Stimulated activated CD4-positive, alpha-beta T cell treated with anti-CD3 and anti-CD28 coated beads, TNF-alpha, amount 100 ng/mL, for 48 hours (primary cell): ENCODE measurements at places on chromosomes 6 and 20.

DNA sequence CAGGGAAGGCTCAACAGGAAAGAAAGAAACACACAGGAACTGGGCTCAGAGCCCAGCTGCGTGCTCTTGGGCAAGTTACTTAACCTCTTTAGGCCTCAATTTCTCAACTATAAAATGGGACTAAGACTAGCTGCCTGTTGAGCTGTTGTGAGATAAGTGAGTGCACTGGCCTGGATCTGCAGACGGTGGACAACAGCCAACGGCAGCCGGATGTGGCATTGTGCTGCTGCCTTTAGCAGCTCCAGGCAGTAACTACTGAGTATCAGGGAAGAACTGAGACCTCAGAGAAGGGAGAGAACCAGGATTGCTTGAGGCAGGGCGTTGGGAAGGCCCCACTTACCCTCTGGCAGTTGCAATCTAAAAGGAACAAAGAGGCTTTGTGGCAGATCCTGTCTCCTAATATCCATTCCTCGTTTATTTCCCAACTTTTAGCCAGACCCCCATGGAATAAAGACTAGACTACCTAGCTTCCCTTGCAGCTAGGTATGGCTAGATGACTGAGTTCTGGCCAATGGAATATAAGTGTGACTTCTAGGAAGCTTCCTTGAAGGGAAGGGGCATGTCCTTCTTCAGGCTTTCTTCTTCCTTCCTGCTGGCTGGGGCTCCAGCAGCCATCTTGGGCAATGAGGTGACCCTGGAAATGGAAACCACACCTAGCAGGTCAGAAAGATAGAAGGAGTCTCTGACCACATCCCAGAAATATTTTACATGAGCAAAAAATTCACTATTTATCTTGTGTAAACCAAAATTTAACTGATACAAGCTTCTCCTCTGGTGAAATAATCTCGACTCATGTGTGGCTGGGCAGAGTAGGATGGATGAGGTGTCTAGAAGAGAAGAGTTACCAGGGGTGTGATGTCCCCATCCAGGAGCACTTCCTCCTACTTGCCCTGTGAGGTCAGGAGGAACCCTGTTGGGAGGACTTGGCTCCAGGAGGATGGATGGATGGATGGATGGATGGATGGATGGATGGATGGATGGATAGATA, 67.6 kb downstream of the MRPL14 start:
- DNase-seq, result no peak

DNA sequence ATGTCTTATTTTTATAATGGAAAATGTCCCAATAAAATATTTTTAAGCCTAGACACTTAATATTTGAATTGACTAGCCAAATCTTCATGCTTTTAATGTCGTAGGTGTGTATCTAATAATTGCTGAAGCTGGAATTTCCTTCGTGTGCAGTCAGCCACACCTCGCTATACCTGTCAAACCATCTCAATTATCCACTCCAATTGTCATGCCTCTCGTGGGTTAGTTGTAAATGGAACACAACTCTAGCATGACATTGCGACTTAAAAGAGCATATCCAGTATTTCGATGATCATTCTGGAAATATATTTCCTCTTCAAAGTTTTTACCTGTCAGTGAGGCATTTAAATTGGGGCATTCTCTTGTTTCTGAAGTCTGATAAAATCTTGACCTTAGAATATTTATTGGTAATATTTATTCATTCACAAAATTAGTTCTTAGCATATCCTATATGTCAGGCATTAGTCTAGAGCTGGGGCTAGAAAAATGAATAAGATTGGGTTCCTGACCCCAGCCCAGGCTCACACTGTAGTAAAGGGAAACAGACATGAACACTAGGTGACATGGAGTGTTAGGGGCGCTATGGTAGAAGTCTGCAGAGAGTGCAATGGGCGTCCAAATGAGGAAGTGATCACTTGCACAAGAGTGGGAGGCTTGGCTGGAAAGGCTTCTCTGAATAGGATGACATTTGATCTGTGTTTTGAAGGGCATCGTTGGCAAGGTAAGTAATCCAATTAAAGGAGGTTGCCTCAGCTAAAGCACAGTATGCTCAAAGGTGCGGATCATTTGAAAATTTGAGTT, 11.0 kb upstream of the CFAP206 start:
- DNase-seq, result no peak

- no peak for DNase-seq
Observed at GRCh38 chr6:160102399-160102798, 19.2 kb upstream of the SLC22A1 start.

DNA sequence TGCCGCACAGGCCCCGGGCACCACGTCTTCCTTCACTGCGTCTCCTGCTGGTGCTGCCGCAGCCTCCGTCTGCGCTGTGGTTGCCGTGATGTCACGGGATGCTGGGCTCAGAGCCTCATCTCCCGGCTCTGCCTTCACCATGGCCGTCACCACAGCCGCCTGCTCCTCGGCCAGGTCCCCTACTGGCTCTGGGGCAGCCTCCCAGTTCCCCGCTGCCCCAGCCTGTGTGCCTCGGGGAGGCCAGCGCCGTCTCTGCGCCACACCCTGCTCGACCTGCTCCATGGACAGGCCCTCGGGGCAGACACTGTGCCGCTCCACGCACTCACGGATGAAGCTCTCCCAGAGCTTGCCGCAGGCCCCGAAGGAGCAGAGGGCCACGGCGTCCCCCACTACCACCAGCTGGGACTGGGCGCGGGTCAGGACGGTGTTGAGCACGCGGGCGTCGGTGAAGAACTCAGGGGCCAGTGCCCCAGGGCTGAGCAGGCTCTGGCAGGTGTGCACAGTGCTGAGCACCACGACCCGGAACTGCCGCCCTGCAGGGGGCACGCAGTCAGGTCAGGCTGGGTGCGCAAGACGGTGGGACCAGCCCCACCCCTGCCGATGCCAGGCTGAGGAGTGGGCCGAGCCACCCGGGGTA, 8.2 kb downstream of the HELZ2 start:
- DNase-seq, result no peak

DNA sequence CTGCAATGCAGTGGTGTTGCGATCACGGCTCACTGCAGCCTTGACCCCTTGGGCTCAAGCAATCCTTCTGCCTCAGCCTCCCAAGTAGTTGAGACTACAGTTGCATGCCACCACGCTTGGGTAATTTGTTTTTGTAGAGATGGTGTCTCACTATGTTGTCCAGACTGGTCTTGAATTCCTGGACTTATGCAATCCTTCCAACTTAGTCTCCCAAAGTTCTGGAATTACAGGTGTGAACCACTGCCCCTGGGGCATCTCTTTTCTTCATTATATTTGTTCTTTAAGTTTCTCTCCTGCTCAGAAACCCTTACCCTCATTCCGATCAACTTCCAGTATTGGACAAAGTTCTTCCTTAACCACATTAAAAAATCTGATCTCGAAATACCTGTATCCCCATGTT, 44.7 kb upstream of the DEK start:
- DNase-seq, result no peak

GRCh38 chr6:158758451-158758860, 60.7 kb downstream of the EZR start:
- no peak for DNase-seq

- DNase-seq, result no peak
Observed at GRCh38 chr6:136582711-136583471, 32.7 kb upstream of the MAP7 start.

DNA sequence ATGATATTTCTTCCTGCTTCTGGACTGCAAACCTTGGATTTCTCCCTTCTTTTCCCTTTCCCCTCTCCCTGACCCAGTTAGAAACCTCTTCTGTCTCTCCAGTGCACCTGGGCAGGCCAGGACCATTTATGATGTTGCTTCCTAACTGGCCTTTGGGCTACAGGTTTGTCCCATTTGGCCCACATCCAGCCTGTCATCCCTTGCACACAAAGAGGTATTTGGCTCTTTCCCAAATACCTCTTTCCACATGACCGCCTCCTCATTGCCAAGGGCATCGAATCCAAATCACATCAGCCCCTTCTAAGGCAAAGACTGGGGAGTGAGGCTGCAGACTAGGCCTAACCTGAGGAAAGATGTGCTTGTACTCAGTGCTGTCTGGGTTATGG, 13.6 kb downstream of the FGD2 start:
- DNase-seq, result no peak

- no peak for DNase-seq
Observed at GRCh38 chr6:33140556-33140955, 51.7 kb downstream of the COL11A2 start.

- DNase-seq, result no peak
Observed at GRCh38 chr6:147268254-147268653, 64.0 kb downstream of the STXBP5 start.

GRCh38 chr6:89542081-89542857, 96.3 kb downstream of the LYRM2 start:
- no peak for DNase-seq

DNA sequence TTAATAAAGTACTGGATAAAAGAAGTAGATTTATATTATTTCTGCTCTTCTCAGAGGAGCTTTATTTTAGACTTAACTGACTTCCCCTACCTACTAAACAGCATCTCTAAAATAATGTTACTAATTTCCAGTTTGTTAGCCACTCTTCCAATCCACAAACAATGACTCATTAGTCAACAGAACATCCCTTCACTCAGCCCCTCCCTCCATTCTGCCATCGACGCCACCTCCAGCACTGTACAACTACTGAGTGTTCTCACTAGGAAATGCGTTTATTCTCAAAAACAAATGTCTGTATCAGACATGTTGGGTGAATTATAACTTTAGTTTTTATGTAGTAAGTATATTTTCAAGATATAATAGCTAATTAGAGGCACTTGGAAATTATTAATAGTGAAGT, 427.0 kb downstream of the EYS start:
- DNase-seq, result no peak

GRCh38 chr6:26205161-26205624, 118.0 kb downstream of the HFE start:
- DNase-seq, result peak; percentile 64

DNA sequence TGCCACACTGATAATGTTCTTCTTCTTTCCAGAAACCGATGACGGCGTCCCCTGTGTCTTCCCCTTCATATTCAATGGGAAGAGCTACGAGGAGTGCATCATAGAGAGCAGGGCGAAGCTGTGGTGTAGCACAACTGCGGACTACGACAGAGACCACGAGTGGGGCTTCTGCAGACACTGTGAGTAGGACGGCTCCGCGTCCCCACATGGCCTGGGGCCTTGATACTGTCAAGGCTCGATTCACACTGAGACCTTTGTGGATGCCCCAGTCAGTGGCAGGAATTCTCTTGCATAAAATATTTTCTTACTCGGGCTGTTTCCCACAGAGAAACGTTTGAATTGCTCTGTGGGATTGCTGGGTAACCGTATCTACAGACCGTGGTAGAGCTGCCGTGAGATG, 41.5 kb upstream of the SLC22A1 start:
- DNase-seq, result no peak

- no peak for DNase-seq
Observed at GRCh38 chr6:146781836-146782235, 183.1 kb downstream of the ADGB start.

DNA sequence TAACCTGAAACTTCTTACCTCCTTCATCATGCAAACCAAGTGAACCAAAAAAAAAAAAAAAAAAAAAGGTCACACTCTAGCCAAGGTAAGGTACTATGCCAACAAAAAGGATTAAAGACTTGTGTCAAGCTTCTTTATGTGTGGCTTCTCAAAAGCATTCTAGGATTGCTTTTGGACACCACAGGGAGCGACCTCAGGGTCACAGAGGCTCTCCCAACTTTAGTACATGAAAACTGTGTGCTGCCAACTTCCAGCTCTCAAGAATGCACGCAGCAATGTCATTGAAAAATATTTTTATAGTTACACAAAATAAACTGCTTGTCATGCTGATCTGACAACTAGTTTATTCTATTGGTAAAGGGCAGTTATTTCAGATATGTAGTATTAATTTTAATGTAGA, 243.8 kb downstream of the PLCB1 start:
- DNase-seq, result no peak

DNA sequence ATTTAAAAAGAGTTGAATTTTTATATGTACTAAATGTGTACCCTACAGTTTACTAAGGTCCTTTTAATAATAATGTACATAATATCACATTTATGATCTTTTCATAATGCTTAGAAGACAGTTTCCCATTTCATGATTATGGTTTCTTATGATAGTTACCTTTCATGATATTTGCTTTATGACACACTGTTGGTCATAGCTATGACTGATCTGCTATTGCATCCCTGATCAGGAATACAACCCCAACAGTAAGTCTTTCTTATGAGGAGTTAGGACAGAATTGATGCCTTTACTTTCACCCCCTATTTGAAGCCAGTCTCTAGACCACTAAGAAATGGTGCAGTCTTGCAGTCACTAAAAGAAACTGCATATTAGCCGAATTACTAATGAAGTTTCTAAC, 31.0 kb downstream of the LCA5 start:
- no peak for DNase-seq

- no peak for DNase-seq
Observed at GRCh38 chr20:40785346-40785745, 96.3 kb upstream of the MAFB start.

DNA sequence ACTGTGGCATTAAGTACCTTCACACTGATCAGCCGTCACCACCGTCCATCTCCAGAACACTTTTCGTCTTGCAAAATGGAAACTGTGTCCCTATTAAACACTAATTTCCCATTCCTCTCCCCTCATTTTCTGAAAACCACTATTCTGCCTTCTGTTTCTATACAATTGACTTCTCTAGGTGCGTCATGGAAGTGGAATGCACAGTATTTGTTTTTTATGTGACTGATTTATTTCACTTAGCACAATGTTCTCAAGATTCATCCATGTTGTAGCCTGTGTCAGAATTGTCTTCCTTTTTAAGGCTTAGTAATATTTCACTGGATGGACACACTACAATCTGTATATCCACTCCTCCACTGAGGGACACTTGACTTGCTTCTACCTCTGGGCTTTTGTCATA, 53.8 kb upstream of the PDE10A start:
- no peak for DNase-seq

- DNase-seq, result no peak
Observed at GRCh38 chr6:141359953-141360352, 772.8 kb upstream of the GJE1 start.

DNA sequence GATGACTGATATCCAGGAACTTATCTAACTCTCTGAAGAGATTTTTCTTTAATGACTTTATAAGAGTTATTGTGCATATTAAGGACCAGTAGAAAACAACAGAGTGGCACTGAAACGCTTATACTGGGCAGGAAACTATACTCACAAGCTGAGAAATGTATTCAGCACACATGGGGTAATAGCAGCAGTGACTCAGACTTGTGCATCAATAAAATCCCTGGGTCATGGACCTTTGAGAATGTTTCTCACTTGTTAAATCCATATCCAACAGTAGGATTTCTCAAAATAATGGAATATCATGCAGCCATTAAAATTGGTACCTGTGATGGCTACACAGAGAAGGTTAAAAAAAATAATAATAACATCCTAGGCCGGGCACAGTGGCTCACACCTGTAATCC, 219.5 kb downstream of the BTBD9 start:
- no peak for DNase-seq

DNA sequence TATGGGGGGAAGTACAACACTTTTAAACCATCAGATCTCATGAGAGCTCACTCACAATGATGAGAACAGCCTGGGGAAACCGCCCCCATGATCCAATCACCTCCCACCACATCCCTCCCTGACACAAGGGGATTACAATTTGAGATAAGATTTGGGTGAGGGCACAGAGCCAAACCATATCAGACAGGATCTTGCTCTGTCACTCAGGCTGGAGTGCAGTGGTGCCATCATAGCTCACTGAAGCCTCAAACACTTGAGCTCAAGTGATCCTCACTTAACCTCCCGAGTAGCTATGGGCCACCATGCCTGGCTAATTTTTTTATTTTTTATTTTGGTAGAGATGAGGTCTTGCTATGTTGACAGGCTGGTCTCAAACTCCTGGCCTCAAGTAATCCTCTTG, 5.1 kb upstream of the IYD start:
- DNase-seq, result no peak
